ENCODE measurements at places on chromosomes 16 and 17. TPM values are rescaled to one million over a fixed set of nuclear protein-coding genes. Genes with fewer than 3 reads are reported as not detected.
A peak's percentile ranks its signal among the peaks of the same experiment; 100 is the strongest.

DNA sequence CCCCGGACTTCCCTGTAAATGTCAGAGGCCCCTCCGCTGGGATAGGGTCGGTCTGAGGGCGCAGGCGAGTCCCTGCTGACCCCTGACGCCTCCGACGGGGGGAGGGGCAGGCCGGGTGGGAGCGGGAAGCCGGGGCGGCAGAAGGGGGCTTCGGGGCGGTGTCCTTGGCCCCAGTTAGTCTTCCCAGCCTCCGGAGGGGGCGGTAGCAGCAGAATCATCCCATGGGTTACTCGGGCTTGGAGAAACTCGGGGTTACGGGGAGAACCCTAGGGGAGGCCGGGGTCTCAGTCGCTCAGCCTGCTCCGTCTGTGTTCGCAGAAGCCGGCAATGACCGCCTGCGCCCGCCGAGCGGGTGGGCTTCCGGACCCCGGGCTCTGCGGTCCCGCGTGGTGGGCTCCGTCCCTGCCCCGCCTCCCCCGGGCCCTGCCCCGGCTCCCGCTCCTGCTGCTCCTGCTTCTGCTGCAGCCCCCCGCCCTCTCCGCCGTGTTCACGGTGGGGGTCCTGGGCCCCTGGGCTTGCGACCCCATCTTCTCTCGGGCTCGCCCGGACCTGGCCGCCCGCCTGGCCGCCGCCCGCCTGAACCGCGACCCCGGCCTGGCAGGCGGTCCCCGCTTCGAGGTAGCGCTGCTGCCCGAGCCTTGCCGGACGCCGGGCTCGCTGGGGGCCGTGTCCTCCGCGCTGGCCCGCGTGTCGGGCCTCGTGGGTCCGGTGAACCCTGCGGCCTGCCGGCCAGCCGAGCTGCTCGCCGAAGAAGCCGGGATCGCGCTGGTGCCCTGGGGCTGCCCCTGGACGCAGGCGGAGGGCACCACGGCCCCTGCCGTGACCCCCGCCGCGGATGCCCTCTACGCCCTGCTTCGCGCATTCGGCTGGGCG, 542 bp downstream of the GUCY2D start:
- DNase-seq: no peak

GRCh38 chr17:75338335-75338734, 49.1 kb upstream of the SLC25A19 start:
- peak; percentile 44 for DNase-seq

GRCh38 chr17:10155371-10156076, 42.9 kb downstream of the GAS7 start:
- DNase-seq: no peak

Gene OR2C1
- total RNA-seq: 1.4 TPM

DNA sequence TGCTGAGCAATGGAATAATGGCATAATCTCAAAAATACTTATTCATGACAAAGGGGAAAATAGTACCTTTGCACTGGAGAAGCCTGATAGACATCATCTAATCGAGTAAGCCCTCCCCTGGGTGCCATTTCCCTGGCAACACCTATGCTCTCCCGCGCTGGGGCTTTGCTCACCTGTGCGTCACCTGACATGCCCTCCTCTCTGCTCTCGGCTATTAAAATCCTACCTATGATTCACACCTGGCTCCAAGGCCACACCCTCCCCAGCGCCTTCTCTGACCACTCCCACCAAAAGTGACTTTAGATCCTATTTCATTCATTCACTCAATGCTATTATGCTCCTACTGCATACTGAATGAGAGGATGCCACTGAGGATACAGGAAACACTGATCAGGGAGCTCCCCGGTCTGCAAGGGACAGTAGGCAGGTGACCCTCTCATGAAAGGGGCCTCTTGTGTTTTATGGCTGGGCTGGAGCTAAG, 83.9 kb downstream of the NT5M start:
- no peak for DNase-seq

GRCh38 chr17:58314706-58315015, 13.9 kb downstream of the TSPOAP1 start:
- no peak for DNase-seq

GRCh38 chr16:78763821-78764440, 664.5 kb downstream of the WWOX start:
- no peak for DNase-seq

DNA sequence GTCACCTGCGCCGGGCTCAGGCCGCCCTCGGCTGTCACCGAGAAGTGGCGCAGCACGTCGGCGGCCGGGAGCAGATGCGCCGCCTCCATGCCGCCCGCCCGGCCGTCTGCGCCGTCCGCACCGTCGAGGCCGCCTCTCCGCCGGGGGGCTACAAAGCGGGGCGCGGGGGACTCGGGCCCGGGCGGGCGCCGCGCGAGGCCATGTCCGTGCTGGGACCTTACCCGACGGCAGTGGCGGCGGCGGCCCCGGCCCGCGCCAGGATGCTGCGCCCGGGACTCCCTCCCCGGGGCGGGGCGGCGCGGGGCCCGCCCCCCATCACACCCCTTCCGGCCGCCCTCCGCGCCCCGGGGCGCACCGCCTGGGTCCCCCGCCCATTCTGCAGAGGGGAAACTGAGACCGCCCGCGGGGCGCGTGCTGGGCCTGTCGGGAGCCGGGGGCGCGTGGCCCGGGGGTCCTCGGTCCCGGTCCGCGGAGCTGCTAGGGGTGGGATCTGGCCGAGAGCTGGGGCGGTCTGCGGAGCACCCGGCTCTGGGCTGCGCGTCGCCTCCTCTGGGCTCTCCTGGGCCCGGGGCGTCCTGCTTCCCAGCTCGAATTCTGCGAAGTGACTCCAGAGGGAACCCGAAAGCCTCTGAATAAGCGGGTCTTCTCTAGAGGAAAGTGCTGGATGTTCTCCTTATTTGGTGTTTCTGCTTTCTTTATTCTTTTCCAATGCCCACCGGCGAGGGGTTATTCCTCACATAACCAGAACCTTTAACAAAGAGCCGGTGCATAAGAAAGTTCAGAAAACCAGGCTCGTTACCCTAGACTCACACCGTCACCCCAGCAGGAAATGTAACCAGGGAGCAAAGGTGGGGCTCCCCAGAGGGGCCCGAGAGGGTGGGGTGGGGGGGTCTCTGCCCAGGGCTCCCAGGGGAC, at the start of gene ATP2A3:
TSS of gene ATP2A3 (minus strand) at position 235 of the 915 bp plus-strand sequence. CDS start at position 89, 146 bp downstream.
- peak; percentile 83 for DNase-seq

DNA sequence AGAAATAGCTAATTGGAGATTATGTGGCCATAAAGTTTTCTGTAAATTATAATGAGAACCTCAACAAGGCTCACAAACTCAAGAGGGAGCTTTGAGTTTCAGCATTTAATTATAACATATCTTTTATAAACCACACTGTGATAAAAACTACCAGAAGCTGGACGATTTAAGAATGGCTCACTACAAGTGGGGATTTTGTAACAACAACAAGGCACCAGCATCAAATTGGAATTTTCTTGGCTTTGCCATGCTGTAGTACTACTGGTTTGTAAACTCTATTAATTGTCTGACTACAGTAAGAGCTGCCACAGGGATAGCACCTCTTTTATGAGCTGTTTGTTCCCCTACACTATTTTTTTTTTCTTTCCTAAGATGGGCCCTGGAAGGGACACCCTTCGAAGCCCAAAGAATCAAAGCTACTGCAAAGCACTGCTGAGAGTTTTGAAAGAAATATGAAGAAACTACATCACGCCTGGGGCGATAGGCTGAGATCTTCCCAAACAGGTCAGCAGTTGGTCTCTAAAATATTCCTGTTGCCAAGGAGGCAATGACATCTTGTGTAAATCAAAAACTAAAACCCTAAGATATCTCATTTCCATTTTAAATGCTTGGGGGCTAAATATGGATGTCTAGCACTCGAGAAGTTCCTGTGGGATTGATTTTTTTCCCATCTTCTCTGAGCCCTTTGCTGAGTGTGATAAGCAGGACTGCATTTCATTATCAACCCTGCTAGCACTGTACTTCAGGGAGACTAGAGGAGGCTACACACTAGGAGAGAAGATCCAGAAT, 40.9 kb downstream of the SKAP1 start:
- DNase-seq: no peak

Gene CES3
- 0.32 TPM for total RNA-seq

Measured in B cell (primary cell).